Fibroblast of skin of right quadriceps (primary cell): ENCODE measurements at places on chromosomes 16 and 17.

GRCh38 chr17:1555651-1556471 lies 6.7 kb downstream of the PITPNA start:
- no peak for DNase-seq

DNA sequence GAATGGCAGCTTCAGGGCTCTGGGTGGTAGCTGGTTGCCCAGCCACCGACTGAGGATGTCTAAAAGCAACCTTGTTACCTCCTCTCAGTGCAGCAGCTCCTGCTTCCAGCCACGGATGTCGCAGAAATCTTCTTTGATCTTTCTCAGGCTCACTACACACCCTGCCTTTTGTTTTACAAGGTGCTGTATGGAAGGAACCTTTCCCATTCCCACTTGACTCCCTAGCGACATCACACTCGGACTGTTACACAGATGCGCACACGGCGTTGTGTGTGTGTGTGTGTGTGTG lies 135.8 kb upstream of the CPHXL start:
- no peak for DNase-seq

- DNase-seq: no peak
Measured at GRCh38 chr17:30225919-30226553, 9.5 kb downstream of the SLC6A4 start.

DNA sequence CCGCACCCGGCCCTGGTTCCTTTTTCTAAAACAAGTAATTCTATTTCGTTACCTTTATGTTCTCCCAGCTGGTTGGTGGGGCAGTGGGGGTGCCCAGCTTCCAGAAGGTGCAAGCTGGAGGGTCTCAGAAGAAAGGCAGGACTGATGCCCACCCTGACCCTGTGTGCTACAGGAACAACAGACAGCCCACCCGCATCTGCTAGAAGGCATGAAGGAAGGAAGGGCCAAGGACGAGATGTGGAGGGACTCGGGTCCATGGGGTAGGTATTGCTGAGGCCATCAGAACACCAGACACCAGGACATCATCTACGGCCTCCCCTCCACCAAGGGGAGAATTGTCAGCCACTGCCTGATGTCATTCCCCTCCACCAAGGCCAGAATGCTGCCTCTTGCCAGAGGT lies 6.4 kb upstream of the CYTH1 start:
- no peak for DNase-seq

- no peak for DNase-seq
Measured at GRCh38 chr16:50302472-50303005, 36.2 kb downstream of the ADCY7 start.

DNA sequence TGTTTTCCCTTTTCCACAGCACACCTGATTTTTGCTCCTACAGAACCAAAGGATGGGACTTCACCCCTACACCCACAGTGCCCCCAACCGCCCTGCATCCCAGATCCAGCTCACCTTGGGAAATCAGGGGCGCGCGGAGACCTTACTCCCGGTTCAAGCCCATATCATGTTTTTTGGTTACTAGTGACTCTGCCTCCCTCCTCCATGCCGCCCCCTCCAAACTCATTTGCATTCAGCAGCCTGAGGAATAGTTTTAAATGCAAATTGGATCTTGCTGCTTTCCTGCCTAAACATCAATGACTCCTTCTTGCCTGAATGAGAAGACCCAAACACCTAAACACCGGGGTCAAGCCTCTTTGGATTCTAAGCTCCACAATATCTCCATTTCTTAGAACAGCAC lies 331.8 kb downstream of the TMEM114 start:
- no peak for DNase-seq

GRCh38 chr16:23856251-23856709 lies 20.5 kb downstream of the PRKCB start:
- no peak for DNase-seq

GRCh38 chr17:61368049-61368831 lies 31.4 kb upstream of the TBX2 start:
- DNase-seq: no peak

GRCh38 chr17:43134774-43135453 lies 9.8 kb upstream of the BRCA1 start:
- DNase-seq: no peak

DNA sequence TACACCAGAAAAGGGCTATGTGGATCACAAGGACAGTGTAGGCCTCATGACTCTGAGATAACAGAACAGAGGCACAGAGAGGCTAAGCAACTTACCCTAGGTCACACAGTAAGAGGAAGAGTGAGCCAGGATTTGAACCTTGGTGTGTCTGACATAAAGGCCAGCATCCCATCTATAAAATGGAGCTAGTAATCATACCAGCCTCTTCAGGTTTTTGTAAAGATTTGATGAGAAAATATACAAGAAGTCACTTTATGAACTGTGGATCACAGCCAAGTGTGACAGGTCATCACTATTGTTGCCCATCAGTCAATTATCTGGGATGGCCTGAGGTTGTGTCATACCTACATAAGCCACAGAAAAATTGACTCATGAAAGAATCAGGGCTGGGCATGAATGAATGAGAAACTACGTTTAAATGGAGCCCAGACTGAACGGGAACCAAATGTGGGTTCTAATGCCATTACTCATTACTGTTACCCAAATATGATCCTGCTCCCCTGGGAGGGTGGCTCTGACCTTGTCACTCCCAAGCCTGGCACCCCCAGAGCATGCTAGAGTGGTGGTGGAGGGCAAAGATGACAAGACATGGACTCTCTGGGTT lies 21.0 kb downstream of the FBXO39 start:
- DNase-seq: no peak

- DNase-seq: no peak
Measured at GRCh38 chr16:54128629-54129234, 157.9 kb downstream of the IRX3 start.

- no peak for DNase-seq
Measured at GRCh38 chr16:50721549-50722404, 20.1 kb upstream of the CYLD start.

- peak; percentile 32 for DNase-seq
Measured at GRCh38 chr16:60204181-60204580, 1470.1 kb upstream of the GOT2 start.

- DNase-seq: peak; percentile 85
Measured at GRCh38 chr16:65524997-65525396, 403.1 kb upstream of the CDH11 start.

GRCh38 chr17:29059281-29059680 lies 16.3 kb downstream of the PIPOX start:
- peak; percentile 48 for DNase-seq

DNA sequence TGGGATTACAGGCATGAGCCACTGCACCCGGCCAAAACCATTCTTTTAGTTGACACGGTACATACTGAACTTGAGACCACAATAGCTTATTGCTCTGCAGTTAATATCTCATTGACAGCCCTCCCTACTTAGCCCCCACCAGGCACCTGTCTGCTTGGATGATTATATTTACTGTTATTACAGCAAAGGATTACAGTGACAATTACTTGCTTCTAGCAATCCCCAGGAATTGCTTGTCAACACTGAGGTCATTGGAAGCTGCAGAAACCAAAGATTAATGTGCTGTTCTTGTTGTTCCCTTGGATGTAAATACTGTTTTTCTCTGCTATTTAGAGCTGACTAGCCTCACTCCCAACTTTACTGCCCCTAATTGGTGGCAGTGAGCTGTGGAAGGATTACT lies 211.2 kb downstream of the LGALS9B start:
- DNase-seq: no peak

GRCh38 chr17:14940938-14941265 lies 324.2 kb downstream of the PMP22 start:
- DNase-seq: peak; percentile 56

DNA sequence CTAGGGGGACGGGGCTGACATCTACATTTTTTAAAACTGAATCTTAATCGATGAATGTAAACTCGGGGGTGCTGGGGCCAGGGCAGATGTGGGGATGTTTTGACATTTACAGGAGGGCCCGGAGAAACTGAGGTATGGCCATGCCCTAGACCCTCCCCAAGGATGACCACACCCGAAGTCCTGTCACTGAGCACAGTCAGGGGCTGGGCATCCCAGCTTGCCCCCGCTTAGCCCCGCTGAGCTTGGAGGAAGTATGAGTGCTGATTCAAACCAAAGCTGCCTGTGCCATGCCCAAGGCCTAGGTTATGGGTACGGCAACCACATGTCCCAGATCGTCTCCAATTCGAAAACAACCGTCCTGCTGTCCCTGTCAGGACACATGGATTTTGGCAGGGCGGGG lies 21.4 kb downstream of the ADAM11 start:
- DNase-seq: no peak

GRCh38 chr17:29734640-29735039 lies 111.9 kb upstream of the CORO6 start:
- no peak for DNase-seq

DNA sequence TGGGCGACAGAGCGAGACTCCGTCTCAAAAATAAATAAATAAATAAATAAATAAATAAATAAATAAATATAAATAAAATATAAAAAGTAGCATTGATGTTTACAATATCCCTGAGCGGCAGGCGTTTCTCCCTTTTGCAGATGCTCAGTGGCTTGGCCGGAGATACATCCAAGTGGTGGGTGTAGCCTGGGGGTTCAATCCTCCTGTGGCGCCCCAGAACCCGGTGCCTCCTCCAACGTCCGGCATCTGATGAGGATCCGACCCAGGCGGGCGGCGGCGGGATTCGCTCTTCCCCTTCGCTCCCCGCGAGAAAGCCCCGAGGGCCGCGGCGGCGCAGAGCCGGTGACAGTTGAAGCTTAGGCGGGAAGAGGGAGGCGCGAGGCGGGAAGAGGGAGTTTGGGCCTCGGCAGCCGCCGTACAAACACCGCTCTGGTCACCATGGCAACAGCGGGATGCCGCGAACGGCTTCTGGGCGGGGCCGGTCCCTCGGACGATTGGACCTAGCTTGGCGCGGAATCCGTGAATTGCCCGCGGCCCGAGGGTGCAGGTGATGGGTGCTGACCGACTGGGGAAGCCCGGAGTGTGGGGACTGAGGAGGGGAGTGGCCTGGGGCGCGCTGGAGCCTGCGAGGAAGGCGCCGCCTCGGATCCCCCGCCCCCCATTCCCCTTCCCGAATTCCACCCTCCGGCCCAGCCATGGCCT lies 12.7 kb upstream of the ALDOA start:
- DNase-seq: peak; percentile 91

GRCh38 chr17:45003877-45004276 lies 35.8 kb upstream of the C1QL1 start:
- no peak for DNase-seq

DNA sequence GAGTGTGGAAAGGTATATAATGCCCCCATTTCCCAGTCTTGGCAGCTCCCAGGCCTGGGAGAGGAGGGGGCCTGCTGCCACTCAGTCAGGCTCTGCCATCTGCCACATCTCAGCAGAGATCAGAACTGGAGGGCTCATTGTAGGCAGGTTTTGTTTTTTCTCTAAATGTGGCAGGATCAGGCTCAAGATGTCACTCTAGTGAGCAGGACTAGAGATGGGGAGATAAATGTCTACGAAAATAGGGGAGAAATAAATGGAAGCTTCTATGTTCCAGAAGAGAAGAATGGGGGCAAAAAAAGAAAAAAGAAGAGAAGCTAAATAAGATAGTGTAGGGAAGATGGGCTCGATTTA lies 13.9 kb downstream of the NXPH3 start:
- no peak for DNase-seq

GRCh38 chr17:48121923-48122664 lies 14.5 kb downstream of the SNX11 start:
- DNase-seq: no peak

DNA sequence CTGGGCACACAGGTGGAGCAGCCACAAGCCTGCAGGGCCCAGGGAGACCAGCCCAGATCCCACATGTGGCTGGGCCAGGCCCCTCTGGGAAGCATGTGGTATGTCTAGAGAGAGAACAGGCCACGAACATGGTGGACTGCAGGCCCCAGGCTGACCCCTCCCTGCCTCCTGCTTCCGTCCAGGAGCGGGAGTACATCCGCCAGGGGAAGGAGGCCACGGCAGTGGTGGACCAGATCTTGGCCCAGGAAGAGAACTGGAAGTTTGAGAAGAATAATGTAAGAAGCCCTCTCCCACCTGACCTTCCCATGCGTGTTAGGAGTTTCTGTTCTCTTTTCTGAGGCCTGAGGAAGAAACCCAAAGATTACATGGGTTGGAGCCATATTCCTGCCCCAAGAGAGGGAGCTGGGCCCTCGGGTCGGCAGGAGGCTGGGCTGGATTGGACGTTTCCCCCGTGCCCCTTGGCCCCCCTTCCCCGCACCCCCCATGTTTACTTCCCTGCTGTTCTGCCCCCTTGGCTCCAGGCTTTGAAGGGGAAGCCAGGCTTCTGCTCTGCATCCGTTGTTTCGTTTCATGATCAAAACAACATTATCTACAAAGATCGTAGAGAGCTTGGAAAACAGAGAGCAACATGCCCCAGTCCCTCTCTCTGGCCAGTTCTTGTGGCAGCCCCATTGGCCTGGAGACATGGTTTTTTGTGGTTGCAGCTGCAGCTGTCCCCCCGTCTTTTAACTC lies 5.7 kb upstream of the TCAP start:
- DNase-seq: no peak

DNA sequence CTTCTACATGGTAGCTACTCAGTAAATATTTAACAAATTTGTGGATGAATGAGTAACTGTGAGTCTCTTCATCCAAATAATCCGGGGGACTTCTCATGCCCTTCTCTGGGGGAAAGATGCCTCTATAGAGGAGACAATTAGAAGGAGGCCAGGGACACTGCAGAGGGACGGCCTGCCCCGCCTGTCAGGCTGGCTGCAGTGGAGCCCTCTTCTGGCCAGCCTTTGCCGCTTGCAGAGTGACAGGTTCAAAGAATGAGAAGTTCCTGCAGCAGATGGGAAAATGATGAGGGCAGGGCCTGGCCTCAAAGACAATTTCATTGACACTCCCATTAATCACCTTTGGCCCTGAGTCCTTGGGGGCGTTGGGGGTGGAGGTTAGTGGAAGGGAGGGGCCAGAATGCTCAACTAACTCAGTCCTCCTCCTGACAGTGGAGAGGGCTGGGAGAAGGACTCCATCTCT lies 339.0 kb downstream of the MAF start:
- DNase-seq: no peak

GRCh38 chr16:79309606-79310005 lies 290.9 kb downstream of the MAF start:
- DNase-seq: no peak

GRCh38 chr16:3182608-3183444 lies 5.2 kb upstream of the OR1F1 start:
- peak; percentile 70 for DNase-seq

DNA sequence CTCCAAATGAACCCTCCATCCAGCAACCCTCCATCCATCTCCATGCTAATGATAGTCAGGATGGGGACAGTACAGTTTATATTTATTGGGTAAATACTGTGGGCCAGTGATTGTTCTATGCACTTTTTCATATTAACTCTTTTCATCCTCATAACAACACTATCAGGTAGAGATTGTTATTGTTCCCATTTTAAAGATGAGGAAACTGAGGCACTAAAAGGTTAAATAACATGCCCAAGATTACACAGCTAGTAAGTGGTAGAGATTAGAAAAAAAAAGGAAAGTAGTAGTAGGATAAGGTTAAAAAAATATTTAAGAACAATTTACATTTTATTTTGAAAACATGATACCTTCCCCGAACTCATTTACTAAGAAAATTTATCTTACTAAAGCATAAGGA lies 21.9 kb upstream of the SUPT4H1 start:
- DNase-seq: no peak

- DNase-seq: no peak
Measured at GRCh38 chr16:72060405-72060804, 2.6 kb upstream of the HPR start.

GRCh38 chr16:89739383-89739782 lies 18.0 kb downstream of the ZNF276 start:
- DNase-seq: no peak

GRCh38 chr17:28928061-28928460 lies 23.3 kb downstream of the PHF12 start:
- DNase-seq: peak; percentile 25

- no peak for DNase-seq
Measured at GRCh38 chr17:56142781-56143180, 10.5 kb upstream of the ANKFN1 start.

- no peak for DNase-seq
Measured at GRCh38 chr17:77962348-77962747, 3.8 kb downstream of the TNRC6C start.
